ENCODE measurements at places on chromosomes 16 and 17. TPM values are rescaled to one million over a fixed set of nuclear protein-coding genes. Genes with fewer than 3 reads are reported as not detected.

Gene TPSB2
- polyA plus RNA-seq, result not detected

Gene NACA2
- polyA plus RNA-seq, result not detected

Gene GAN
- 0.79 TPM for polyA plus RNA-seq

Gene TPSD1
- polyA plus RNA-seq, result not detected

Gene MT4
- not detected for polyA plus RNA-seq

Gene MYH2
- 0.19 TPM for polyA plus RNA-seq

Gene RRAD
- polyA plus RNA-seq, result 9.3 TPM

Gene SDR42E2
- not detected for polyA plus RNA-seq

Gene EIF5A
- polyA plus RNA-seq, result 711 TPM
